ENCODE measurements at places on chromosomes 1 and 21. TPM values are rescaled to one million over a fixed set of nuclear protein-coding genes. Genes with fewer than 3 reads are reported as not detected.

The FCGR3A gene
- 0.29 TPM for total RNA-seq

DNA sequence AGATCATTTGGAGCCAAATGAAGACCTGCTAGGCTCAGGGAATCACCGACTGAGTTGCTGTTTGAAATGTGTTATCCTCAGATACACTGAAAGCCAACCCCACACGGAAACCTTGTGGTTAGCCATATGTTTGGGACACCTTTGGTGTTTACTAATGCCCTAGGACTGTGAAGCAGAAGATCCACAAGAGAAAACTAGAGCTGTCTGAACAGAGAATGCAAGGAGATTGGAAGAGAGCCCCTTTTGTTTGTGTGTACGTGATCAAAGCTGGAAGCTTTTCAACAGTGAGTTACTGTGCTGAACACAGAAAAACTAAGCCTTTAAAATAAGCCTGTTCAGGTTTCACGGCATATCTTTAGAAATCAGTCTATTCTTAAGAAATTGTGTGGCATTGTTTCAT lies 908.2 kb upstream of the ADGRL2 start:
- DNase-seq: no peak

The SLC25A34 gene
- 0.13 TPM for total RNA-seq

GRCh38 chr1:245148861-245149260 lies 5.9 kb upstream of the KIF26B start:
- no peak for DNase-seq

DNA sequence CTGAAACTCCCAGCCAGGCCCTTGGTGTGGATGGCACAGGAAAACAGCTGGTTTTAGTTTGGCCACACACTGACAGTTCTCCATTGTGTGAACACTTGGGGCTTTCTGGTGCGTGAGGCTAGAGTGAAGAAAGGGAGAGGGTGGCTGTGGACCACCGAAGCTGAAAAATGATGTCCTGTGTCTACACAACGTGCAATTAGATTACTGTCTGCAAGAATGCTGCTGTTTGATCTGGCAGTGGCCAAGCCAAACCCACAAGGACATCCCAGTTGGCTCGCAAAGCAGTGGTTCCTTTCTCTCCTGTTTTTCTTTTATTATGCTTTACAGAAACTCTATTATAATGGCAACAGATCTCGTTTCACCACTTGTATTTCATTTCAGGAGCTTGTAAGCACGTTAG lies 58.9 kb downstream of the ERG start:
- DNase-seq: no peak

- peak; percentile 29 for DNase-seq
Measured at GRCh38 chr21:35257413-35257812, 208.3 kb upstream of the RUNX1 start.

DNA sequence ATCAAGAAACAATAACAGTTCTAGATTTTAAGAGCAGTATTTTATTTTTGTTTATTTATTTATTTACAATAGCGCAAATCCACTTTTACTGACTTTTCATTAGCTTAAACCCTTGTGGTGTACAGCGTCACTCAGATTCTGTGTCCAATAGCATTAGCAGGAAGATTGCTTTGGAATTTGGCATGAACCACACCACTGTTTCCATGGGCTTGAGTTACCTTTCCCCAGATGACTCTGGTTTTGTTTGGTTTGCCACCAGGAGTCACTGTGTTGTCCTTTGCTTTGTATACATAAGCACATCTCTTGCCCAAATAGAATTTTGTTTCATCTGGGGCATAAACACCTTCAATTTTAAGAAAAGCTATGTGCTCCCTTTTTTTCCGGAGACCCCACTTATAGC lies 25.9 kb upstream of the SNRPE start:
- no peak for DNase-seq

GRCh38 chr21:26844258-26845065 lies 747 bp downstream of the ADAMTS1 start:
- DNase-seq: no peak

DNA sequence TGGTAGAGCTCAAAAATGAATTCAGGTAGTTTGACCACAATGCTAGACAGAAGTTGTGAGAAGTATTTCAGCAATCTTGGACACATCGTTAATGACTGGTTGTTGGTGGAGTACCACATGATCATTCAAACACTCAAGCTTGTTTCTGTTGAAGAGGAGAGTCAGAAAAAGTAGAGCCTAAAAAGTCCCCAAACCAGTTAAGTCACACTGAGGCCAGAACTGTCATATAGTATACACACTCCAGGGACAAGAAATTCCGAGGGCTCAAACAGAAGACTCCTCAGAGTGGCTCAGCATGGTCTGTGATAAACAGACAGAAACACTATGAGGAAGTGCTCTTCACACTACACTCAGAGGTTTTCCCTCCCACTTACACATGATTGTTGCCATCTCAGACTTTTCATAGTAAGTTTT lies 5.8 kb downstream of the TRIM33 start:
- DNase-seq: peak; percentile 41

The CENPS gene
- total RNA-seq: 28.9 TPM

DNA sequence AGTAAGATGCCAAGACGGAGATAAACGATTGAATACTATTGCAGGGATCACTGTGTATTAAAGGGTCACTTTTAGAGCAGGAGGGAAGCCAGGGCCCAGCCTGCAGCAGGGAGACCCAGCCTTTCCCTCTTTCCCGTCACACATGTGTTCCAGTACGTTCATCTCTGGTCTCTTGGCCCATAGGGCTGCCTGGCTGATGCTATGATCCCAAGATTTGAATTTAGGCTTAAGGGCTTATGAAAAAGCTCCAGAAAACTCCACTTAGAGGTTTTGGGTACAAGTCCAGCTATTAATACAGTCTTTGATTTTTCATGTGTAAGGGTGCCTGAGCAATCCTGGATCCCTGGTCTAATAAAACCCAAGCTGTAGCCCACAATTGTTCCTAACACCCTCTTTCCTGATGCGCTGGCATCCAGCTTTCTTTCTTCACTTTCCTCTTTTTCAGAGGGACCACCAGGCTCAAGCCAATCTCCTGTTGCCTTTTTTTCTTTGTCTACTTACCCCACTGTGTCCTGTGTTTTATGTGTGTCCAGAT lies 359.6 kb upstream of the USP24 start:
- DNase-seq: no peak

DNA sequence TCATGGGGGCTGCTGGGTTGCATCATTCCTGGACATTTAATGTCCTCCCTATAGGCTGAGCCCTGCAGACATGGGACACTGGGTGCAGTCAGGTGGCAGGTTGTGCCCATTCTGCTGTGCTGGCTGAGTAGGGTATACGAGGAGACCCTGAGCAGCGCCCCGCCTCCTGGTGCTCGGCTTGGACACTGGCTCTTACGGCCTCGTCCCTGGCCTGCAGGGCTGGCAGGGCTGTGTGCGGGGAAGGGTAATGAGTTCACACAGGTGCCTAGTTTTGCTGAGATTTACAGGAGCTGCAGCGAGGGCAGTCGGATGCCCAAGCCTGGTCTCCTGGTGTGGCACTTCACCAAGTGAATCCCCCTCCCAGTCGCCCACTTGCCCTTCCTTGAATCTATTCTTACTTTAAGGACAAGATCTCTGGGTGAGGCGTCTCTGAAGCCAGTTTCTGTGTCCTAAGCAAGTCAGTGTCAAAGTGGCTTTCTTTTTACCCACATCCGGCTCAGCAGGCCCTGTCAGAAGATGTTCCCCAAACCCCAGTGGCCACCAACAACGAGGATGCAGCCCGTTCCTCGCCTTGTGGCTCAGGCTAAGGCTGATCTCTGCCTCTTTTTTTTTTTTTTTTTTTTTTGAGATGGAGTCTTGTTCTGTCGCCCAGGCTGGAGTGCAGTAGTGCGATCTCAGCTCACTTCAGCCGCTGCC lies 73.2 kb downstream of the MAN1C1 start:
- DNase-seq: no peak

The BSND gene
- not detected for total RNA-seq

DNA sequence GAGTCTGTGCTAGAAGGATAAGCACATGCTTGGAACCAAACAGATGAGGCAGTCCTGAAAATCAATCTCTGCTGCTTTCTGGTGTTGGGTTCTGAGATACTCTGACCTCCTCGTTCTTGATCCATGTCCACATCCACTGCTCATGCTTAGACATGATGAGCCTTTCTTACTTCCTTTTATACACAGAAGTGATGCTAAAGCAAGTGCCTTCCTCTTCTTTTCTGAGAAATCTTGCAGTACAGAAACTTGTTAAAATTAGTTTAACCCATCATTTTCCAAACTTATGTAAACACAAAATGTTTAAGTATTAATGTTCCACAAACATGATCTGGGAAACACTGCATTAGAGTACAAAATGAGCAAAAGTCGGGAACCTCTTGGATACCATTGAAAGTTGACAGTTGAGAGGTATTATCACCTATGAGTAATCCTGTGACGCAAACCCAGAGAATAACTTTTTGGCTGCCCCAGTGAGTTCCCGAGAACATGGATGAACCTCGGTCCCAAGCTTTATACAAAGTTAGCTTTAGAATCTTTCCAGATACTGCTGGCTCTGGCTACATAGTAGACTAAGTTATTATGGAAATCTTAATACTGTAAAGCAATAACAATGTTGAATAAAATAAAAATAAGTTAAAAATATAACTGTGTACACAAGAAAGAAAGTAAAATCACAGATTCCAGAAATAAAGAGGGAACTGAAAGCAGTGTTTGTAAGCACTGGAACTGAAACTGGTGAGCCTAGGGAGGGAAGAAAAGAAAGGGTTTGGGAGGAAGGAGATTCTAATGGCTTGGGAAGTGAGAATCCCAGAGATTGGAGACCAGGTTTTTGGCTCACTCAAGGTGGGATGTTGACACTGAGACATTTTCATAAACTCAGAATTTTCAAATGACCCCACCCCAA lies 429.3 kb upstream of the RUNX1 start:
- DNase-seq: no peak

DNA sequence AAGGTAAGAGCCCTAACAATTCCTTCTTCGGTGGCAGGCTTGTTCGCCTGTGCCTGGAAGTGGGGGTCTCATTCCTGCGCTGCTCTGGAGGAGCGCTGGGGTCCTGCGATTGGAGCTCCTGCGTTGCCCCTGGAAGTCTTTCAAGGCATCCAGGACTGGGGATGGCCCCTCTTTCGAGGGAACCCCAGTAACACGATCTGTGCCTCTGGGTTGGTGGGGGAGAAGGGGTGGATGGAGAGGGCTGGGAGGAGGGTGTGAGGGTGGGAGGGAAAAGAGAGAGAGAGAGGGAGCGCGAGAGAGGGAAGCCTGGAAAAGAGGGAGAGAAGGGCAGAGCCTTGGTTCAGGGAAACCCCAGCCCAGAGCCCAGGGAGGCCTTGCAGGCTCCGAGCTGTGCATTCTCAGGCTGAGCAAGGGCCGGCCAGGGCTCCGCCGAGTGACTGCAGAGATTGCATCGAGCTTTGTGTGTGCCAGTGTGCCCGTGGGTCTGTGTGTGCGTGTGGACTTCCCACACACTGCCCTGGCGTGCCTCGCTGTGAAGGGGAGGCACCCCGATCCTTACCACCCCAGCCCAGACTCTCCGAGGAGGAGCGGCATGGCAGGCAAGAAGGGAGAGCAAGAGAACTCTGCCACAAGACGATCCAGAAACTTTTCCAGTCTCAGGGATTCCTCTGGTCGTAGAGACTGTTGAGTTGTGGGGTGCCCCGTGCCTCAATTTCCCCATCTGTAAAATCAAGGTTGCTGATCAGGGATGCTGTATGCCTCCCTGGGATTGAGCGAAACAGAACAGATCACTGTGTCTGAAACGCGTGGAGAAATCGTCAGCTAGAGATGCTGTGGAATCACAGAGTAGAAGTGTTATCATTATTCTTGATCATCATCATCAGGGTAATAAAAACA lies 619 bp downstream of the BCL9 start:
- DNase-seq: no peak

The MEX3A gene
- total RNA-seq: 13.7 TPM

DNA sequence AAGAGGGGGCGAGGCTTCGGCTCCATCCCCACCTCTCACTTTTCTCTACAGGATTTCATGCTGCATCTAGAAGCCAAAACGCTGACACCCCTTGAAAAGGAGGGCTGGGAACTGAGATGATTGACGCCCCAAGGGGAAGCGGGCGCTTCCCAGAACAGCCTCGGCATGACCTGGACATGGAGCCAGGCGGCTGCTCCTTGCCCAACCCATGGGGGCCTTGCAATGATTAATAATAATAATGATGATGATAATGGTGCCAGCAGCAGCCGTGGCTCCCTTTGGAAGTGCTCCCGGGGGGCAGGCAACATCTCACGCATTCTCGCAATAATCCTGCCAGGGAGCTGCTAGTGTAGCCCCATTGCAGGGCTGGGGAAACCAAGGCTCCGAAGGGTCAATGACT lies 78.2 kb downstream of the RAP1GAP start:
- no peak for DNase-seq

GRCh38 chr1:79716447-79716846 lies 709.9 kb upstream of the ADGRL4 start:
- no peak for DNase-seq

- DNase-seq: no peak
Measured at GRCh38 chr21:34576041-34576511, 38.8 kb downstream of the RCAN1 start.

GRCh38 chr1:2170211-2170610 lies 24.4 kb downstream of the FAAP20 start:
- no peak for DNase-seq

The MIS18A gene
- 58.1 TPM for total RNA-seq

Measured in K562 (cell line).